ENCODE measurements at places on chromosomes 4 and X.

DNA sequence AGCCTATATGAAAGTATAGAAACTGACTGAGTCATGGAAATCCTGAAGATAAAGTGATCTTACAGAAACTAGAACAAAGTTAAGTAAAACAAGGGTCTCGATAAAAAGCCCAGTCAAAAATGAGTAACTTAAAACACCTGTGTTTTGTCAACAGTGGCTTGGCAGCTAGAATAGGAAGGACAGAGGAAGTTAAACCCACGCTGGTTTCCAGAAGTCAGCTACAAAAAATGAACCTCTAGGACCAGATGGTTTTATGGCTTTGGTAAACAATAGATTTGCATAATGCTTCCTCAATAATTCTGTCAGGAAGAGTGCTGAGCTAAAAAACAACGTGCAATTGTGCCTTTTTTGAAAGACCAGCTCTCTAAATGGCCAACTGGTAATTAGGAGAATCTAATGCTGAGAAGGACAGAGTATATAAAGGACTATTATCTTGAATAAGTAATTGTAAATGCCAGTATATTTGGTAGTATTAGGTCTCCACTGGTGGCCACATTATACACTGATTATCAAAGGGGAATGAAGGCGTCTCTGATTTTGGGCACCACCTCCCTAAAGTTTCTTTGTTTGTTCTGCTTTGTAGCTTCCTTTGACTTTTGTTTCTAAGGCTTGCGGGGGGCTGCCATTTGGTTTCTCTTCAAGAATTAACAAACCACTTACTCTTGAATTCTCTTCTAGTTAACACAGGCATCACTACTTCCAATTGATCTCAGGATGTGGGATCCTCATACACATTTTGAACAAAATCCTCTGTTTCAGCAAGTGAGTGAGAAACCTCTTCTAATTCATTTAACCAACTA, 72.2 kb upstream of the PPP3CA start:
- no peak for DNase-seq

- DNase-seq = no peak
Measured at GRCh38 chr4:185219551-185220344, 10.3 kb downstream of the SNX25 start.

DNA sequence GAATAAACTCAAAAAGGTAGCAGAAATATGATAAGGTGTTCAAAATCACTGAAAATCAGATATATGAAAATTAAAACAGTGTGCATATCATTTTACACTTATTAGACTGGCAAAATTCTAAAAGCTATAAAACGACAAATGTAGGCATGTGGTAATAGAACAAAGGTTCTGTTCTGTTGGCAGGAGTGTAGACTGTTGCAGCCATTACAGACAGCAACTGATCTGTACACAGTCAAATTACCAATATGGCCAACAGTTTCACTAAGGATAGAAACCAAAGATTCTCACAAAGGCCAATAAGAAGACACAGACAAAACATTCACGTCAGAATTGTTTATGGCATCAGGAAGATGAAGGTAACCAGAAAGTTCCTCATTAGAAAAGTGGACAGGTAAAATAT, 112.8 kb upstream of the PLS3 start:
- DNase-seq = no peak

DNA sequence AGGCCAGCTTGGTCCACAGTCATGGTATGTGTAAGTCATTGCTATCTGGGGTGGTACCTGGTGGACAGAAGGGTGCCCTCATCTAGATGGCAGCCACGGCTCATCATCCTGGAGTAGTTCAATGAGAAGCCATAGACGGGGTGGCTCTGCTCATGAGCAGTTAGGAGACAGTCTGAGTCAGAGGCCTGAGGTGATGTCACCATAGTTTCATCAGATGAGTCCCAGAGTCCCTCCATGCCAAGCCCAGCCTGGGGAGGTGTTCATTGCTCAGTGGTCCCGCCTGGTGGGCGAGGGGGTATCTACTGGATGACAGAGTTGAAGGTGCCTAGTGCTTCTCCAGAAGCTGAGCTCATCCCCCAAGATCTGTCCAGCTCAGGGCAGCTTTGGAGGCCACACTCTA, 49.8 kb downstream of the DLG3 start:
- DNase-seq = no peak

- peak; percentile 70 for DNase-seq
Measured at GRCh38 chrX:23901060-23901459, 6.7 kb downstream of the APOO start.

DNA sequence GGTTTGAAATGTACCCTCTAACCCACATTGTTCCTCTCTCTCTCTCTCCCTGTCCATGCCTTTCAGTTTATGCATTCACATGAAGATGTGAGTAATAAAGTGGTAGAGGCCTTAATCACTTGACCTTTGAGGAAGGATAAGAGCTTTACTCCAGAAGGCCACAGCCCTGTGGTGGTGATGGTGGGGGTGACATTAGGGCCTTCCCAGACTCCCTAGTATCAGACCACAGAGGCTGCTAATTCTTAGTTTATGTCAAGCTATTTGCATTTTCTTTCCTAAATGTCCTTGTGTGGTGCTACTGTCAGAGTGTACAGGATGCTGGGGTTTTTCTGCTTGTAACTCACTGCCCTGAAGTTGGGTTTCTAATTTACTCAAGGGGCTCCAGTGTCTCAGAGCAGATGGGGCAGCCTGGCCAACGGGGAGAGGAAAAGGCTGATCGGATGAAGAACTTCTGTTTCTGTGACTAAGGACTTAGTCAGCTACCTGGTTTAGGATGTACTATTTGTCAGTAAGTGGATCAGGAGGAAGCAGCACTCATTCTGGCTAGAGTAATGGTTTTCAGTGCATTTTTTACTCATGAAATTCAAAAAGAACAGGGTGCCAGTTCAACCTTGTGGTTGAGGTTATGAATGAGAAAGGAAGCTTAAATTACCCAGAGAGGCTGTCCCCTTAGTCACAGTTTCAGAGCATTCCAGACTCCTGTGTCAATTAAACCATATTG, 509.6 kb upstream of the DIPK2B start:
- DNase-seq = peak; percentile 80

- no peak for DNase-seq
Measured at GRCh38 chr4:169258141-169258540, 12.6 kb downstream of the SH3RF1 start.

- no peak for DNase-seq
Measured at GRCh38 chr4:3851881-3852280, 85.7 kb downstream of the ADRA2C start.

DNA sequence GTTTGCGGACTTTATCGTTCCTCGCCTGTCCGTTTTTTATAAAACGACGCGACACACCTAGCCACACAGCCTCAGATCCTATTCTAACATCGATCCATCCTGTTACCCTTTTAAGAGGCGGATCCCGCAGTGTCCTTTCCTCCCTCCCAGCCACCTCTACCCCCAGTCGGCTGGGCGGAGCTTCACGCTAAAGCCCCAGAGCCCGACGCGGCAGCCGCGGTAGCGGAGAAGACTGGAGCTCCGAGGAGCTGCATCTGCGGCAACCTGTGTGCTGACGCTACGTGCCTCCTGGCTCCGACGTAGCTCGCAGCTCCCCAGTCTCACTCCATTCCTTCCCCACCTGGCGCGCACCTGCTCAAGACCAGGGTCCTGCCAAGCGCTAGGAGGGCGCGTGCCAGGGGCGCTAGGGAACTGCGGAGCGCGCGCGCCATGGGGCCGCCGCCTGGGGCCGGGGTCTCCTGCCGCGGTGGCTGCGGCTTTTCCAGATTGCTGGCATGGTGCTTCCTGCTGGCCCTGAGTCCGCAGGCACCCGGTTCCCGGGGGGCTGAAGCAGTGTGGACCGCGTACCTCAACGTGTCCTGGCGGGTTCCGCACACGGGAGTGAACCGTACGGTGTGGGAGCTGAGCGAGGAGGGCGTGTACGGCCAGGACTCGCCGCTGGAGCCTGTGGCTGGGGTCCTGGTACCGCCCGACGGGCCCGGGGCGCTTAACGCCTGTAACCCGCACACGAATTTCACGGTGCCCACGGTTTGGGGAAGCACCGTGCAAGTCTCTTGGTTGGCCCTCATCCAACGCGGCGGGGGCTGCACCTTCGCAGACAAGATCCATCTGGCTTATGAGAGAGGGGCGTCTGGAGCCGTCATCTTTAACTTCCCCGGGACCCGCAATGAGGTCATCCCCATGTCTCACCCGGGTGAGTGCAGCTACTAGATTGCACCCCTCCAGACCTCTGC, at the start of gene RNF128:
Gene RNF128 (plus strand): TSS at position 217 of the 953 bp plus-strand sequence. CDS start 213 bp downstream, at position 430.
- DNase-seq = peak; percentile 69

GRCh38 chrX:130120321-130120731, 10.0 kb upstream of the ELF4 start:
- DNase-seq = no peak

DNA sequence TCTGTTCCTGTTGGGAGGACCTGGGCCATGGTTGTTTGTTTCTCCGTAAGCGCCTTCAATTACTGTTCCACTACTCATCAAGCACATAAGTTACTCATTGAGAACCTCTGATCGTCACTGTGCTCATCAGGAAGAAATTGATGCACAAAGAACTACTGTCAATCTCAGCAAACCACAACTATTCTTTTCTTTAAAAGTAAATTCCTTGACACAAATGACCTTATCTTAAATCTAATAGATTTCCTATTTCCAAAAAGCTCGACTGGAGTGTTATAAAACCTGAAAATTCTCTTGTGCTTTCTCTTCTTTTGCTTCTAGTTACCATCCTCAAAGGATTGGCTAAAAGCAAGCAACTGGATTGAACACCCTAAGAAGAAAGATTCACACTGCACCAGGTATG, at the start of gene MUC7:
Gene MUC7 (plus strand): TSS at position 301 of the 400 bp plus-strand sequence. CDS start 1,825 bp downstream, outside the sequence.
- no peak for DNase-seq

Data from ACHN (cell line).